WTC11 (cell line): ENCODE measurements at places on chromosomes 12 and 14.

DNA sequence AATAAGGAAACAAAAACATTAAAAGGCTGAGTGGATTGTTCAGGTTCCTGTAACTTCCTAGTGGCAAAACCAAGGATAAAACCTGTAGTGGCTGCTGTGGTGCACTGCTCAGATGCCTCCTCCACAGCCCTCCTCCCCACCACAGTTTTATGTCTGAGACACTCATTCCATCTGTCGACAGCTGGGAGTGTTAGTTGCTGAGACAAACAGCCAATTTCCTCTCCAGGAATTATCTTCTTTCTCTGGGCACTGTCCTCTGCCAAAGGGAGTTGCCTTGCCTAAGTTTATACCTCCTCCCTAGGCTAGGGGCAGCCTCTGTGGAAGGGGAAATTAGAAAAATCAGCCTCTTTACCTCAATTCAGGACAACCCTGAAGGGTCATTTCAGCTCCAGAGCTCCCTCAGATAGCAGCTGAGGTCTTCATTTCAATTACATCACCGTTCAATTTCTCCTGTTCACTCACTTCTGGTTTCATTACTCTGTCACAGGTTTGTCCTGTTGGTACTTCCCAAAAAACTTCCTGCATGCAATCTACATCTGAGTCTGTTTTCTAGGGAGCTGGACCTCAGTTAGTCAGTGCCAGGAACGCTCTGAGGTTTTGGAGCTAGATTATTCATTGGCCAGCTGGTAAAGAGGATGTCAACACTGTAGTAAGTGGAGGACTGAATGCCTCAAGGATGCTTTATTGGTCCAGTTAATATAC lies 74.9 kb upstream of the ATP2B1 start:
- no peak for DNase-seq

- no peak for DNase-seq
Observed at GRCh38 chr14:77151918-77152588, 10.5 kb upstream of the ZDHHC22 start.

GRCh38 chr14:44979273-44979672 lies 17.3 kb downstream of the TOGARAM1 start:
- no peak for DNase-seq

DNA sequence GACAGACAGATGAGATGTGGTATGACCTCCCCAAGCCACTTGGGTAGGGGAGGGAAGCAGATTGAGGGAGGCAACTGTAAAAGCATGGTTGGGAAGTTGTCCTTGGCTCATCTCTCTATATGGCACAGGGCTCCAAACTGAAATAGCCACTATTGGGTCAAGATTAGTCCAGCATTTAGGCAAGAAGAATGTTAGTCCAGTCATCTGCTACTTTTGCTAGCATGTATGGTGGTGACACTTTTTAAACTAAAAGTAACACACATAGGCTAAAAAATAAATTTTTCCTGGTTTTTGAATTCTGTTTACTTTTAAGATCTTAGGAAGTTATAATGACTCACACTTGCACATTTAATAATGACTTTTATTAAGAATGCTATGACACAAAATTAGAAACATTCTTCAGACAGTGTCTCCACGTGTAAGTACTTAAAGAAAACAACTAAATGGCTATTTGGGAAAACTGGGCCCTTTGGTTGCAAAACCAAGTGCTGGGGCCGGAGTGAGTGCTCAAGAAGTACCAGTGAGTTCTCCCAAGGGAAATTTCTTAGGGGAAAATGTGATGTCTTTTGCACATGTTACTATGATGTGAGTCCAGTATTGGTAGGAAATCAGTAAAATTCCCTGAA lies 179.1 kb upstream of the HIF1A start:
- no peak for DNase-seq

- DNase-seq, result no peak
Observed at GRCh38 chr14:61077951-61078720, 97.1 kb downstream of the SLC38A6 start.

DNA sequence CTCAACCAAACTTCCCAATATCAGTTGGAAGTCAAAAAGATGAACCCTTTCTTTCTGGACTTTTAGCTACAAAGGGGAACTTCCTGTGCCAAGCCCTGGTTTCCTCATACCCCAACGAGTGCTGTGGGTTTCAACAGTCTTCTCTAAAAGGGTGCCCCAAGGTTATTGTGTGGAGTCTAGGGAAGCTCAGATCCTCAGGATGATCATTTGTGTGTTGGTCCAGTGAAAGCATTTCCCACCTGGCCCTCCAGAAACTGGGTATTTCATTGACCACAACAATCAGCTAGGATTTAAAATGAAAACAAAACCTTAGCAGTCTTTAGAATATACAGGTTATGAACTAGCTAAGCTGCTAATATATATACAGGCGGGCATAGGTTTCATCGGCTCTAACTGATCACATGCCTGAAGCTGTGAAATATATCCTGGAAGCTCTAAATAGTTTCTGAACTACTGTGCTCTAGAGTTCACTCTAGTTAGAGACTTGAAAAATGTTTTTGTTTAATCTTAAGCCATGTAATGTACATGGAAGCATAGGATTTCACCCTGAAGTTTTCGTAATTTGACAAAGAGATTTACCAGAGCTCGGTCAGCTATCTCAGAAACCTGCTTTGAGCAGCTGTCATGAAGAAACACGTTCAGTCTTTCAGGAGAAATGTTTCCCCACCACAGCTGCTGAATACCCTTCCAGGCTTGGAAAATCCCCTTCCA lies 29.6 kb downstream of the P2RX4 start:
- no peak for DNase-seq

GRCh38 chr12:59282999-59283398 lies 312.8 kb upstream of the SLC16A7 start:
- peak; percentile 58 for DNase-seq

DNA sequence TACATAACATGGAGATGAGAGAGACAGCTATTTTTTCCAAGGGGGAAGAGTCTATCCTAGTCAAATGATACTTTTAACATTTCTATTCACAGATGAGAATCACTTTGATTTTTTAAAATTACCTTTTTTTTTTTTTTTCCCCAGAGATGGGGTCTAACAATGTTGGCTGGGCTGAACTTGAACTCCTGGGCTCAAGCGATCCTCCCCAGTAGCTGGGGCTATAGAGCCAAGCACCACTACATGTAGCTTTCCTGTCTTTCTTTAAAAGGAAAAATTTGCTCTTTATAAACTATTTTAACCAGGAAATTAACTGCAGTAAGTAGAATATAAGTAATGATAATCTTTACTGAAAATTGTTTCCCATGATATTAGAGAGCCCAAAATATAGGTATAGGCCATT lies 3.3 kb downstream of the PRICKLE1 start:
- DNase-seq, result no peak

DNA sequence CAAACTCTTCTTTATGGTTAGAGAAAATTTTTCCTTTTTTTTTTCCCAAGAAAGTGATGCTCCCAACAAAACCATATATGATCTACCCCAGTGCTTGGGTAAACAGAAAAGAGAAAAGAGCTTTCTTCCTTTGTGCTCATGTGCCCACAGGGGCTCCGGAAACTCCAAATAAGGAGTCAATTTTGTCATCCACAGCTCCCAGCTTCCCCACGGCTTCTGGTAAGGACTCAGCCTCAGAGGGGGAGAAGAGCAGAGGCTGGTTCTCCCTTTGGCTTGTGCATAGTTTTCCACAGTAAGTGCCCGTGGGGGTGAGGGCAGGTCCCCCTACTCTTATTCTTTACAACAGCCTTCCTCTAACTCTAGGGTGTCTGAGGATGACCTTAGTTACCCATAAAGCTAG lies 13.3 kb upstream of the RGS6 start:
- peak; percentile 36 for DNase-seq
